SJCRH30 (cell line): ENCODE measurements at places on chromosomes 4 and X.
A peak's percentile ranks its signal among the peaks of the same experiment; 100 is the strongest.

- DNase-seq, result no peak
- H3K27me3 ChIP-seq, result no peaks in the 10 kb centered on the region
- no peak overlapping the region for H3K4me3 ChIP-seq
- H3K36me3 ChIP-seq, result no peaks in the 10 kb centered on the region
Observed at GRCh38 chr4:159205466-159205865, 102.6 kb downstream of the RAPGEF2 start.

GRCh38 chr4:185276036-185276435 is 66.6 kb downstream of the SNX25 start:
- H3K36me3 ChIP-seq, result 0 out of 2 replicates have a peak, but pooled peaks cover 3% of the 10 kb centered on the region
- no peak overlapping the region for H3K27ac ChIP-seq
- no peak for DNase-seq
- peaks cover 10% of the 10 kb centered on the region; the same call in 1 of the 2 replicates for H3K4me1 ChIP-seq
- no peaks in the 10 kb centered on the region for H3K27me3 ChIP-seq

GRCh38 chr4:159273141-159273438 is 170.2 kb downstream of the RAPGEF2 start:
- H3K36me3 ChIP-seq, result no peaks in the 10 kb centered on the region
- peaks cover 13% of the 10 kb centered on the region for H3K4me1 ChIP-seq
- 0 out of 2 replicates have a peak overlapping the region, but pooled peaks have one; percentile 13 for H3K27ac ChIP-seq
- DNase-seq, result peak; percentile 30

GRCh38 chr4:77308843-77309242 is 151.8 kb downstream of the CCNG2 start:
- H3K27ac ChIP-seq, result no peak overlapping the region
- no peak overlapping the region for H3K4me3 ChIP-seq
- no peaks in the 10 kb centered on the region for H3K4me1 ChIP-seq
- DNase-seq, result peak; percentile 72

- no peaks in the 10 kb centered on the region for H3K4me1 ChIP-seq
- H3K36me3 ChIP-seq, result no peaks in the 10 kb centered on the region
- H3K27ac ChIP-seq, result no peak overlapping the region
Observed at GRCh38 chr4:155612074-155612473, 54.6 kb upstream of the GUCY1A1 start.

GRCh38 chr4:186104114-186104889 is at the start of gene FAM149A:
TSS of gene FAM149A (plus strand) at chr4:186104704.
- no peaks in the 10 kb centered on the region for H3K27me3 ChIP-seq
- no peaks in the 10 kb centered on the region for H3K4me1 ChIP-seq
- no peaks in the 10 kb centered on the region for H3K36me3 ChIP-seq
- H3K4me3 ChIP-seq, result peak within 1 kb of the TSS; percentile 34; the same call in 1 of the 2 replicates

GRCh38 chr4:138890891-138891570 is 124.5 kb upstream of the NOCT start:
- H3K27me3 ChIP-seq, result no peaks in the 10 kb centered on the region
- H3K4me3 ChIP-seq, result no peak overlapping the region
- no peak for DNase-seq
- H3K36me3 ChIP-seq, result no peaks in the 10 kb centered on the region

DNA sequence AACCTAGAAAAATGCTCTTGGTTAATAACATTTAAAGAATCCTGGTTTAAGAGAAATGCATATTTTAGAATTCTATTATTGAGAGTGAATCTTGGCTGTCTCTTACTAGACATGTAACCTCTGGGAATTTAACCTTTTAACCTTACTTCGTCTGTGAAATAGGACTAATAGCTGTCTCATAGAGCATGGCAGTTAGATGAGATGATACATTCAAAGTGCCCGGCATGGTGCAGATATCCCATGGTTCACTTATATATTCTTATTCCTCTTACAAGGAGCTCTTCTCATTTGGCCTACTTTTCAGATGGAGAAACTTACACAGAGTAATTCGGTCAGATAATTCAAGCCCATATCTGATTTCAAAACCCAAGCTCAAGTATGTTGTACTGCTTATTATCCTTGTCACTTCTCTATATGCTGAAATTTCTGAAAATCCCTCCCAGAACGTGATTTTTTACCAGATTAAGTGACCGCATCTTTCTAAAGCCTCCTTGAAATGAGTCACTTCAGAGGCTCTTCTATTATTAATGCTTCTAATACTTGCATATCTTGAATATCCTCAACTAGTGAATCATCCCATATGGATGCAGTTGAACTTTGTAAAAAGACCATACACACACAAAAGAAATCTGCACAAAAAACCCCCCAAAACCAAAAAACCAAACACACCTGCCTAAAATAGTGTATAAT is 4.9 kb downstream of the CDKN2AIP start:
- peaks cover 37% of the 10 kb centered on the region for H3K36me3 ChIP-seq
- no peak overlapping the region for H3K4me3 ChIP-seq
- DNase-seq, result no peak
- no peaks in the 10 kb centered on the region for H3K4me1 ChIP-seq

GRCh38 chr4:183407635-183408464 is 36.6 kb upstream of the CDKN2AIP start:
- DNase-seq, result no peak
- peak overlapping the region; percentile 51 for H3K4me3 ChIP-seq
- no peaks in the 10 kb centered on the region for H3K27me3 ChIP-seq
- no peaks in the 10 kb centered on the region for H3K36me3 ChIP-seq

DNA sequence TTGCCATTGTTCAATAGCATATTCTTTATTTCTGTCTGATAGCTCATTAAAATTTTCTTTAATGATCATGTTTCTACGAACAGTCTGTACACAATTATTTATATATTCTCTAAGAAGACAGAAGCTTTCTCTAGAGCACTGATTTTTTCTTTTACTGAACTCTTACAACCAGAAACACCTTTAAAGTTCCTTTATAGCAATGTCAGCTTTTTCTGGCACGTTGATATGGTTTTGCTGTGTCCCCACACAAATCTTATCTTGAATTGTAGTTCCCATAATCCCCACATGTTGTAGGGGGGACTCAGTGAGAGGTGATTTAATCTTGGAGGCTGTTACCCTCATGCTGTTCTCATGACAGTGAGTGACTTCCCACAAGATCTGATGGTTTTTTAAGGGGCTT is 299.4 kb downstream of the PPARGC1A start:
- H3K27ac ChIP-seq, result no peak overlapping the region
- H3K27me3 ChIP-seq, result no peaks in the 10 kb centered on the region
- no peak for DNase-seq
- no peaks in the 10 kb centered on the region for H3K36me3 ChIP-seq

- no peaks in the 10 kb centered on the region for H3K27me3 ChIP-seq
- no peak overlapping the region for H3K27ac ChIP-seq
- no peak for DNase-seq
- no peaks in the 10 kb centered on the region for H3K4me1 ChIP-seq
- no peaks in the 10 kb centered on the region for H3K36me3 ChIP-seq
Observed at GRCh38 chrX:134727363-134727762, 69.1 kb upstream of the PLAC1 start.

GRCh38 chr4:15239866-15240265 is 188.0 kb upstream of the C1QTNF7 start:
- no peak for DNase-seq
- no peak overlapping the region for H3K27ac ChIP-seq
- no peaks in the 10 kb centered on the region for H3K36me3 ChIP-seq
- no peaks in the 10 kb centered on the region for H3K27me3 ChIP-seq

- DNase-seq, result no peak
- H3K4me3 ChIP-seq, result no peak overlapping the region
- H3K27me3 ChIP-seq, result no peaks in the 10 kb centered on the region
- H3K36me3 ChIP-seq, result peaks cover 5% of the 10 kb centered on the region; the same call in 1 of the 2 replicates
Observed at GRCh38 chrX:118742176-118742575, 14.8 kb downstream of the IL13RA1 start.

DNA sequence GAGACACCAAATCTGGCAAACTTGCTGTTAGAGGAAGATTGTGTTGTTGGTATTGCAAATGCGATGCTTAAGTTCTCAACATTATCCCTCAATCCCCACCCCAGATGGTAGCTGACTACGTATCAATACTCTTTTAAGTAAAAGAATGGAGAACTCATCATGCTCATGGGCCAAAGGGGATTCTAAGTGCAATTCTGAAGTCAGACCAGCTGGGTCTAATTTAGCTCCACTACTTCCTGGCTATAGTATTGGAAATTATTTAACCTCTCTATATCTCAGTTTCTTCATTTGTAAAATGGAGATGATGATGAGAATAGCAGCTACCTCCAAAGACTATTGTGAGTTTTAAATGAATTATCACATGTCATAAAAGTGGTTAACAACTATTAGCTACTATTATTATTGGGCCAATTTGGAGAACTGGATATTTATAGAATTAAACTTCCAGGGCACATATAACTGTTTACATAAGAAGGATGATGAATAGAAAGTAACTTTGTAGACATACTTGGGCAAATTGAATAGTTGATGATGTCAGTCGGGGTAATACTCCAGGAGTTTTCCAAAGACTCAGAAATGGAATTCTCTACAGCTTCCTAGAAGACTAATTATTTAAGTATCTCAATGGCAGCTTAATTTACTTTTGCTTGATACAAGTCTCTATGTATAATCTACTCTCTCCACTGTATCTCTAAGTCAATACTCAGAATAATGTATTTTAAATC is 5.0 kb upstream of the SLAIN2 start:
- no peak overlapping the region for H3K27ac ChIP-seq
- H3K36me3 ChIP-seq, result no peaks in the 10 kb centered on the region
- H3K4me1 ChIP-seq, result peaks cover 23% of the 10 kb centered on the region
- H3K4me3 ChIP-seq, result no peak overlapping the region
- DNase-seq, result no peak
- H3K27me3 ChIP-seq, result no peaks in the 10 kb centered on the region

DNA sequence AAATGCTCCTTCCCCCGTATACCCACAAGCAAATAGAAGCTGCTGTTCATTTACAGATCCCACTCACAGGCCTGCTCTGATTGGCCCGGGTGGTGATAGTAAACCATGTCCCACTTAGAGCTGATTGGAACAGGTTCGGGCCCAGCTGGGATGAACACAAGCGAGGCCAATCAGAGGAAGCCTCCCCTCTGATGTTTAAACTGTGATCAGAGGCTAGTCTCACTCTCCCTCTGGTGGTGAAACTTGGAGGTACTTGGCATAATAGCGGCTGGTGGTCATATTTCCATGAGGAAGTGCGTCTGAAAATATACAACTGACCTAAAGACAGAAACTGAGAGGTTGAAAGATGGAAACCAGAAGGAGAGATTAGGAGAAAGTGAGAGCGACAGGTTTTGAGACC is 51.5 kb upstream of the TRPC3 start:
- DNase-seq, result peak; percentile 30
- no peaks in the 10 kb centered on the region for H3K27me3 ChIP-seq
- no peaks in the 10 kb centered on the region for H3K4me1 ChIP-seq
- no peak overlapping the region for H3K4me3 ChIP-seq
- H3K36me3 ChIP-seq, result no peaks in the 10 kb centered on the region

GRCh38 chr4:47406408-47406807 is 57.1 kb downstream of the COMMD8 start:
- no peaks in the 10 kb centered on the region for H3K4me1 ChIP-seq
- H3K36me3 ChIP-seq, result no peaks in the 10 kb centered on the region
- no peaks in the 10 kb centered on the region for H3K27me3 ChIP-seq

GRCh38 chrX:28981952-28982351 is 394.7 kb downstream of the IL1RAPL1 start:
- H3K27me3 ChIP-seq, result no peaks in the 10 kb centered on the region
- no peak for DNase-seq
- no peaks in the 10 kb centered on the region for H3K36me3 ChIP-seq

DNA sequence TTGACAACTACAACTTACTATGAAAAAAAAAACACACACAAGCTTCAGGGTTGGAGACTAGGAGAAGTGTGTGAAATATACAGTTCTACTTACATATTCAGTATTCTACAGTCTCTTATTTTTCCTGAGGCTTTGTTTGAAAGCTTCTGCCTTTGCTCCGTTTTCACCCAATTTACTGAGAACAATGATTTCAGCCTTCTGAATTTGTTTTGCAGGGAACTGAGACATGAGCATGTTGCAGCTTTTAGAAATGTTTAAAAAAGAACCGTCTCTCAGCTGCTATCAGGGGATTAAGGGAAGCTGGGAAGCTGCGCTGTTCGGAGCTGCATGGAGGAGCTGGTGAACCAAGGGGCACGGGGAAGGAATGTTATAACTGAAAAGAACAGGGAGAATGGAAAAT is 85.7 kb downstream of the QDPR start:
- no peak for DNase-seq
- H3K36me3 ChIP-seq, result no peaks in the 10 kb centered on the region
- H3K4me1 ChIP-seq, result no peaks in the 10 kb centered on the region
- H3K4me3 ChIP-seq, result no peak overlapping the region
- H3K27ac ChIP-seq, result no peak overlapping the region

- no peaks in the 10 kb centered on the region for H3K36me3 ChIP-seq
- H3K4me1 ChIP-seq, result no peaks in the 10 kb centered on the region
- H3K27ac ChIP-seq, result no peak overlapping the region
- H3K27me3 ChIP-seq, result no peaks in the 10 kb centered on the region
Observed at GRCh38 chrX:48909703-48910294, 1.6 kb downstream of the SLC35A2 start.

GRCh38 chr4:105859233-105859632 is 36.0 kb upstream of the NPNT start:
- H3K27me3 ChIP-seq, result no peaks in the 10 kb centered on the region
- no peak overlapping the region for H3K27ac ChIP-seq
- DNase-seq, result no peak
- H3K36me3 ChIP-seq, result no peaks in the 10 kb centered on the region

DNA sequence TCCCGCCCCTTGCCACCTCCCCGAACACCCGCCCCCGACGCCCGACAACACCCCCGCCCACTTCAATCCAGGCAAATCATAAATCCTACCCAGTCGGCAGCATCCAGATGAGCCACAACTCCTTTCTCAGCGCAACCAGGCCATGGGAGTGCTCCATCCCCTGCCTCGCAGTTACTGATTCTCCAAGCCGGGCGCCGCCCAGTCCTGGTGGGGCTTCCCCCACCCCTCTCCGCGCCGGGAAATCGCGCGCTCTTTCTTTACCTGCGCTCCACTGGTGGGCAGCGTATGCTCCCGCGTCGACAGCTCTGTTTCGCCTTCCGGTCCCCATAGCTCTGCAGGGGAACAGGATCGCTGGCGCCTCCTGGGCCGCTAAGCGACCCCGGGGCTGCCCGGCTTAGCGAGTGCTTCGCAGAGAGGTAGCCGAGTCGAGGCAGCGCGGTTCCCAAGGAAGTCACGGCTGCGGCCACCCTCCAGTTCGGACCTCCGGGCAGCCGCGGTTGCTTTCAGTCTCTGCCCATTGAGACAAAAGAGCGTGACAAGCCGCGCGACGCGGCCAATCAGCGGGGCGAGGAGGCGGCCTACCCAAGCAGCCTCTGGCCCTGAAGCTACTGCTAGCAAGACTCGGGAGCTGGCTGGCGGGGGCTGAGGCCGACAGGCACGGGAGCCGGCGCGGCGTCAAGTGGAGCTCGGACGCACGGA is 43.7 kb upstream of the TMSB15B start:
- H3K27ac ChIP-seq, result peak overlapping the region; percentile 62; the same call in 1 of the 2 replicates
- no peaks in the 10 kb centered on the region for H3K4me1 ChIP-seq
- H3K27me3 ChIP-seq, result no peaks in the 10 kb centered on the region
- peak overlapping the region; percentile 56 for H3K4me3 ChIP-seq
- no peaks in the 10 kb centered on the region for H3K36me3 ChIP-seq
